ENCODE measurements at places on chromosomes 6 and 20.

DNA sequence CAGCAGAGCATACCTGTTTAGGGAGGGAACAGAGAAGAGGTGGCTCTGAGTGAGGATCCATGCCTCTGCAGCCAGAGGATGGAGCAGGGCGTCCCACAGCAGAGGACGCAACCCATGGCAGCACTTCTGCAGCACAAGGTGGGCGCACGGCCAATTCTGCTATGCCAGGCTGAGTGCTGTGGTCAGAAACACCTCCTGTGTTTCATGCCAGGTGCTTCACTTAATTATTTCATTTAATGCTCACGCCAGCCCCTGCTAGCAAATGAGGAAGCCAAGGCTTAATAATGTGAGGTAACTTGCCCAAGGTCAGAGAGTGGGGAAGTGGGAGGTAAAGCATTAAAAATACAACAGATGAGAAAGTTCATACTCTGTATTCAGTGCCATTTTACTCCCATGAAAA is 68.5 kb upstream of the PTGIS start:
- no peak for DNase-seq

DNA sequence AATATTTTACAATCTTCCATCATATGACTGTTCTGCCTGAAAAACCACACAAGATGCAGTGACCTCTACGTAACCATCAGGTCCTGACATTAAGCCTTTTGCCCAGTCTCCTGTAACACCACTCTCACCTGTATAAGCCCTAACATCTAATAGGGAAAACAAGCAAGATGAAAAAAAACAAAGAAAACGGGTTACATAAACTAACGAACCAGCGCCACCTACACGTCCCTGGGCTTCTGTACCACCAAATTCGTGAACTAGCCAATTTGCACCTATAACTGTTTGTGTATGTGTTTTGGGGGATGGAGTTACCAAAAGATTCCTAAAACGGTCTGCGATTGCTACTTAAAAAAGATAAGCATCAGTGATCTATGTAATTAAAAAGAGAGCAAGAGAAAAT is 70.2 kb downstream of the BLOC1S5 start:
- DNase-seq = no peak

- no peak for DNase-seq
These were observed 26.0 kb downstream of the HDDC2 start for GRCh38 chr6:125275779-125276178.

- no peak for DNase-seq
These were observed 41.7 kb downstream of the BCKDHB start for GRCh38 chr6:80148220-80148619.

GRCh38 chr6:50586331-50586675 is 127.0 kb upstream of the TFAP2D start:
- DNase-seq = no peak

GRCh38 chr6:56624728-56625069 is 18.0 kb downstream of the DST start:
- DNase-seq = no peak

DNA sequence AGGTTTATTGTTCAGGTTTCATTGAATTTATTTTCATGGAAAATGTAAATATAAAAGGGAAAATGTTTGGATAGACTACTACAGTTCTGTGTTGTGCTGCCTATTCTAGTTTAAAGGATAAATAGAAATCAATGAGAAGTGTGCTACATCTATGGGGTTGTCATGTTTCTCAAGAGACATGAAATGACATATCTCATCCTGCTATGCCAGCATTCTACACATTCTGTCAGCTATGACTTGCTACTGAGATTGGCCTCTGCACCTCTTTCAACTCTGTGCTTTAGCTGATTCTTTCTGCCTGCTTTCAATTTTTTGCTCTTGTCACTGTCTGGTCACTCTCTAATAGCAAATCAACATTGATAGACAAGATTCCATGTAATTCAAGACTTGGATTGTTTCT is 33.8 kb upstream of the COL19A1 start:
- no peak for DNase-seq
